Gastroesophageal sphincter (tissue), 4 donors: ENCODE measurements at places on chromosomes 6 and 20. TPM values are rescaled to one million over a fixed set of nuclear protein-coding genes. Genes with fewer than 3 reads are reported as not detected.
A peak's percentile ranks its signal among the peaks of the same experiment; 100 is the strongest.

Gene SLC22A16
- total RNA-seq: not detected

DNA sequence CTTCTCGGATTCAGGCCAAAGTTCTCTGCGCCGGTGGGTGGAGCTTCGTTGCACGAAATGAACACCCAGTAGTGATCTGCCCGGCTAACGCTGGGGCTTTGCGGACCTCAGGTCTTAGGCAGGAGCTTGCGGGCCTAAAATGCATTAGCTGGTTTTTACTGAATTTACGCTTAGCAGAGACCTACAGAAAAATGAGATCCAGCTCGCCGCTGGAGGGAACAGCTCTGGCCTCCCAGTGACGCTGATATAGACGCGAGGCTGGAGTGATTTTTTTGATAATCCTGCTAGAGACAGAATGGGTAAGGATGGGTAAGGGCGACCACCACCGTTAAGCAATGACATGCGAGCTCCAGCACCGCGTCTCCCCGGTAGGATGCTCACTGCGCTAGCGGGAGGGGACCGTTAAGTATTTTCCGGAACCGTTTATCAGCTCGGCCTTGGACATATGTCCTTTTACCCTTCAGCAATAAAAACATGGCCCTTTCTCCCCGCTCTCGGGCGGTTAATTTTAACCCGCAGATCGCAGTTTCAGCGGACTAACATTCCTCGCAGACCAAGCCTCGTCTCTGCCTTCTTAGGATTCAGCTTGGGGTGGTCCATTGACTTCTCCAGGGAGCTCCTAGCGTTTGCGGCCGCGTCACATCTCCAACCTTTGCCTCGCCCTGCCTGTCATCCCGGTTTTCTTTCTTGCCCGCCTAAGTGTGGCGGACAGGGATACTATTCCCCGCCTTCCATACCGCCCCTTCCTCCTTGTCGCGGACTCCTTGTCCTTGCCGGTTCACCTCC lies 109.3 kb downstream of the GPX5 start:
- no peak for ATAC-seq

GRCh38 chr6:7077856-7078255 lies 29.9 kb upstream of the RREB1 start:
- no peak for ATAC-seq

Gene OR2B6
- not detected for total RNA-seq

Gene SLC22A2
- total RNA-seq: not detected

- ATAC-seq: no peak
These were observed 11.4 kb downstream of the RIN2 start for GRCh38 chr20:19769507-19769906.

GRCh38 chr6:25942561-25943147 lies 12.2 kb upstream of the SLC17A2 start:
- ATAC-seq: no peak

Gene PNPLA1
- not detected for total RNA-seq

GRCh38 chr20:59149678-59150504 lies 13.7 kb upstream of the ZNF831 start:
- ATAC-seq: peak; percentile 34

DNA sequence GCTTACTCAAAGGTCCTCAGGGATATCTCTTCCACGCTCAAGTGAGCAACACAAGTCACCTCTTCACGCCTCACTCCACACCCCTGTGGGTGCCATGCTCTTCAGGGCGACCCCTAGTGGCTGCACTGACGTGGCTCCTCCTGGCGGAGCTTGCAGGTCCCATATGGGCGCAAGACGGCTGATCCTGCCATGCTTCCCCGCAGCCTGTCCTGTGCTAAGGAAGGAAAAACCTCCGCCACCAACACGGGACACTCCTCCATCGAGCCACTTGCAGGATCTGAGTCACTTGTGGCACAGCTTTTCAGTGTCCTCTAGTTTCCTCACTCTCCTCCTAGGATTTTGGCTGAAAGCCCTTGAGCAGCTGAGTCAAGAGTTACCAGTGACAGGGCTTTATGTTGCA lies 90.7 kb downstream of the KHDC1L start:
- no peak for ATAC-seq

DNA sequence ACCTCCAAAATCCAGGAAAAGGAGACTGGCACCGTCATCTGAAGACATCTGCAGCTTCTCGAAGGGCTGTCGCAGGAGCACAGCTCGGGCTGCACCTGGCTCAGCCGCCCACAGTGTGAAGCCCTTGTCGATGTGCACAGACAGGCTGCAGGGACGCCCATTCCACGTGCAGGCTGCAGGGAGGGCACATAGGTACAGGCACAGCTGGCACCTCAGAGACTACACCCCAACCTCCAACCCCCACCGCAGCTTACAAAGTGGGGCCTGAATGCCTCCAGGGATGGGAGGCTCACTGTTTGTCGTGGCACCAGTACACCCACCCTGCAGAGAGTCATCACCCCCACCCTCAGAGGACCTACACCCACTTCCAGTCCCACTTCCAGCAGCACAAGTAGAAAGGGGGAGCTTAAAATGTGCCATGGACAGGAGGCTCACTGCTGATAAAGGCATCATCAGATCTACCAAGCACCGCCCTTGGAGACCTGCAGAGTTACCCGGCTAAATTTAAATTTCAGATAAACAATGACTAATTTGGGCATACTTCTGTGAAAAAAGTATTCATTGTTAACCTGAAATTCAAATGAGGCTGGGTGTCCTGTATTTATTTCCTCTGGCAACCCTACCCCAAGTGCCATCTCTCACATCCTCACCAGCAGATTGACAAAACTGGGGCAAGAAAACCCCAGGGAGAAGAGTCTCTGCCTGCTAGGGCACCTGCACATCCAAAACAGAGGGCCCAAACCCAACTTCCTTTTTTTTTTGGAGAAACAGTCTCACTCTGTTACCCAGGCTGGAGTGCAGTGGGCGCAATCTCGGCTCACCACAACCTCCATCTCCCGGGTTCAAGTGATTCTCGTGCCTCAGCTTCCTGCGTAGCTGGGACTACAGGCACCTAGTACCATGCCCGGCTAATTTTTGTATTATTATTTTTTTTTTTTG lies 7.7 kb upstream of the CDK5RAP1 start:
- no peak for ATAC-seq

Gene ADA
- total RNA-seq: 9.0 TPM

- ATAC-seq: no peak
These were observed 447.7 kb downstream of the PHF3 start for GRCh38 chr6:64083261-64083660.

Gene TSPYL1
- total RNA-seq: 100 TPM

DNA sequence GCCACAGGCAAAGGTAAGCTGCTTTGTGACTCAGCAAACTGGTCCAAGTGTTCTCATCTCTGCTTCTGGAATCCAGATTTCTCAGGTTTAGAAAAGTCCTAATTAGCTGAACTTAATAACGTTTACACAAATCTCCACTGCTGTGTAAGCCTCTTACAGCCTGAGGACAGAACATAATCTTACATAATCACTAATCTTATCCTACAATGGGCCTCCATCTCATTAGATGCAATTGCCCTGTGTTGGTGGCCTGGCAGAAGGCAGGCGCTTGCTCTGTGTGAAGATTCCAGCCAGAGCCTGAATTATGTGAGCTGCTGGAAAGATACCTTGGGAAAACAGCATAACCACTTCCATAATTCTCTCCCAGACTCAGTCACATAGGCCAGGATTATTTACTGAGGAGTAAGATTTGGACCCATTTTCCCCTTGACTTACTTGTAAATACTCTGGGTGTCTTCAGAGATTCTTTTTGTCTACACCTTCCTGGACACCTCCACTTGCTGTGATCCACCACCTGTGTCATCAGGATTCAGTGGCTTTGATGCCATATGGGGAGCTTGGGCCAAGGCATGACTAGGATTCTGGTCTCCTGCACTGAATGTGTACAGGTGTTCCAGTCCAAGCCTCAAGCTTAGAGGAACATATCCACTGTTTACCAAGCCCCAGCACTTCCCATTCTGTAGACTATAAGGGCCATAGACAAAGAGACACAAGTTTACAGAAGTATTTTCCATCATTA lies 104.4 kb downstream of the C6orf118 start:
- ATAC-seq: no peak

Gene BCAS4
- total RNA-seq: 4.8 TPM

Gene CYP24A1
- total RNA-seq: not detected

GRCh38 chr6:46204880-46205650 lies 34.3 kb upstream of the ENPP5 start:
- ATAC-seq: no peak

DNA sequence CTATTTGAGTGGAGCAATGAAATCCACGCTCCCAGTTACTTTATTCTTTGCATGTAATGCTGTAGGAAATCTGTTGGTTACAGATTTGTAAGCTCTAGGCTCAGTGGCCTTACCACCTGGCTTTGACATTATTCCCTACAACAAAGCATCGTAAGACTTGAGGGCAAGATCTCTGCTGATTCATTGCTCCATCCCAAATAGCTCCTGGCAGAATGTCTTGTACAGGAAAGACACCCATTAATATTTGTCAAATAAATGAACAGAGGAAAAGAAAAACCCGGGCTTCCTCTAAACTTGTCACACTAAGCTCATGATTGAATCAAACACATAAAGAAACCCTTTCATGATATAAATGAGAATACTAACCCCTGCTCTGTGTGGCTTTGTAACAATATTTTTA lies 357.5 kb upstream of the RNF217 start:
- ATAC-seq: no peak

- ATAC-seq: no peak
These were observed 15.3 kb downstream of the TNFAIP3 start for GRCh38 chr6:137882225-137882961.

- no peak for ATAC-seq
These were observed 24.7 kb downstream of the NFATC2 start for GRCh38 chr20:51517839-51518238.

Gene COL11A2
- 0.50 TPM for total RNA-seq
